ENCODE measurements at places on chromosomes 2 and 18.

DNA sequence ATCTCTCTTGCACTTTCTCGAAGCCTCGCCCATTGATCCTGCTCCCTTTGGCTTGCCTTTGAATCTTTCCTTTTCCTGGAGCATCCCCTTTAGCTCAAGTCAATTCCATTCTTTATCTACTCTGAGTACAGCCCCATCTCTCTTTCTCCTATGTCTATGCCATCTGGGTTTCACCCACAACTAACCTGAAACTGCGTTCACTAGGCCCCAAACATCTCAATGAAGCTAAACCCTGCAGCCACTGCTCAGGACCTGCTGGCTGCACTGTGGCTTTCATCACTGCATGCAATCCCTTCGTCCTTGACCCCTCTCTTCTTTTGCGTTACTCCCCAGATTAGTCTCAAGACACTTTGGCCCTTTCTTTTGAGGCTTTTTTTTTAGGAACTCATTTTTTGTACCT, 81.6 kb upstream of the CYRIA start:
- DNase-seq, result no peak

DNA sequence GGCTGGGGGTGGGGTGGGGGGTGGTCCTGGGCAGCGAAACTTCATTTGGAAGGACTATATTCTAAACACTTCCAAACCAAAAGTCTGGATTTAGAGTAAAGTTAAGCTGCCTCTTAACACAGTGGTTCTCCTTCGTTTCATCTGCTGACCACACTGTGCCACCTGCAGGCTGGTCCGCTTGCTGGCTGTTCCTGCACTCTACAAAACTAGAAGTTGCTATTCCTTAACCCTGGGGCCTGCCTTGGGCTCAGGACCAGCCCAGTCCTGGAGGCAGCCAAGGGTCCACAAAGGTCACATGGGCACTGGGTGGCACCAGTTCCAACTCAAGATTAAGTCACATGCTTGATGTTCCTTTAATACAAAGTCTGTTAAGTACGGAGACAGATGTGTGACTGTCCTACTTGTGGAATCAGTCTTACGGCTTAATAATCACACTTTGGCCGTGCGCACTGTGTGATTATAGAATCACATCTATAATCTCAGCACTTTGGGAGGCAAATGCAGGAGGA, 195.4 kb downstream of the FAM210A start:
- DNase-seq, result peak; percentile 35

GRCh38 chr2:85861650-85862049, 27.1 kb downstream of the ST3GAL5 start:
- DNase-seq, result no peak

DNA sequence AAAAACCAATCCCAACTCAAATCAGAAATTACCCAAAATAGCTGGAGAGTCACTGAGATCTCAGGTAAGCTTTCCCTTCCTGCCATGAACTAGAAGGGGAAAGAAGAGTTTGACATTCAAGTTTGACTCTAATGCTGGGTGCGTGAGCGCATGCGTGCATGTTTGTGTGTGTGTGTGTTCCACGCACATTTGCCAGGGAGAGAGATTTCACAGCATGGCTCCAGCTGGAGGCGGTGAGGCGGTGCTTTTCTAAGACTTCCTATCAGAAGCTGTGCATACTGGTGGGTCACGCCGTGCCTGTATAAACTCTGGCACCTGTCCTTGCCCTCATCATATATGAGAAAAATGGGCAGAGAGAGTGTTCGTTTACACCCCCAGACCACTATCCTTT, 116.2 kb downstream of the MSH2 start:
- DNase-seq, result no peak

GRCh38 chr2:68483011-68483410, 15.6 kb downstream of the APLF start:
- DNase-seq, result no peak

DNA sequence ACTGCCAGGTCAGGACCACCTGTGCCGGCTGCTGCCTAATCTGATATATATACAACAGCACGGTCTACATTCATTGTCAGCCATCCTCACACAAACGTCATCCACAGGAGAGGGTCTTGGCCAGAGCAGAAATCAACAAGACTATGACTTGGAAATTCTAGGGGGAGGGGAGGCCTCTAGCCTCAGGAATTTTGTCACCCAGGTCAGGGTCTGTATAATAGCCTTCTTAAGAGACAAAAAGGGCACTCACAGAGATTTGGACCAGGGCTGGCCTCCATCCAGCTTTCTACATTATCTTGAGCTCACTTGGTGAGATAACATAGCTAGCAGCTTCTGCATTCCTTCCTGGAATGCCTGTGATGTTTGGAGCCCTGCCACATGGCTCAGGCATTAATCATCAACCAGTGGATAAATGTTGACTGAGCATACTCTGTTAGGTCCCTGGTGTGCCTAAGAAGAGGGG, 50.4 kb upstream of the CTIF start:
- DNase-seq, result peak; percentile 95

GRCh38 chr2:134389381-134389780, 135.5 kb downstream of the MGAT5 start:
- no peak for DNase-seq

DNA sequence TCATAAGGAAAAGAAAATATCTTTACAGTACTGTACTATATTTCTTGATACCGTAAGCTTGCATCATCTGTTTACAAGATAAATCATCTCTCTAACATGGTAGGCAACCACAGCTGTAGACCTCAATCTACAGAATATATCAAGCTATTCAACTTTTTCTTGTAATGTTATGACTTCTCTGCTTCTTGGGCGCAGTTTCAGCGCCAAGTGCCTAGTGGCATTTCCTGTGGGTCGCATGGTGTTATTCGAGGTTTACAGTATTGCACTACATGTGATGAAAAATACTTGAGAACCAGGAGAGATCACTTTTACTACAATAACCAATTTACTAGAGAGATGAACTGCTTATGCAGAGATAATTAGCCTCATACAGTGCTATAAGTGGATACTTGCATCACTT, 34.0 kb upstream of the SESTD1 start:
- DNase-seq, result no peak

DNA sequence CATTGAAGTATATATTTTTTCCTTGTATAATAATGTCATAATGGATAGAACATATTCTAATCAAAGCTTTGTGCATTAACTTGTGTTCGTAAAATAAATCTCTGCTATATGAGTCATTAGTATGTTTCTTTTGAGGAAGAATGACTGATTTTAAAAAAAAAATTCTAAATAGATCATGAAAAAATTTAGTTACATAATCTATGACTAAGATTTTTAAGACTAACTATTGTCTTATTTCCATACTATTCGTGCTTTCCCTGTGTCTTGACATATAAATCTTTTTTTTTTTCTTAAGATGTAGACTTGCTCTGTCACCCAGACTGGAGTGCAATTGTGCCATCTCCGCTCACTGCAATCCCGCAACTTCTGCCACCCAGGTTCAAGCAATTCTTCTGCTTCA, 226.1 kb downstream of the DSEL start:
- DNase-seq, result no peak

DNA sequence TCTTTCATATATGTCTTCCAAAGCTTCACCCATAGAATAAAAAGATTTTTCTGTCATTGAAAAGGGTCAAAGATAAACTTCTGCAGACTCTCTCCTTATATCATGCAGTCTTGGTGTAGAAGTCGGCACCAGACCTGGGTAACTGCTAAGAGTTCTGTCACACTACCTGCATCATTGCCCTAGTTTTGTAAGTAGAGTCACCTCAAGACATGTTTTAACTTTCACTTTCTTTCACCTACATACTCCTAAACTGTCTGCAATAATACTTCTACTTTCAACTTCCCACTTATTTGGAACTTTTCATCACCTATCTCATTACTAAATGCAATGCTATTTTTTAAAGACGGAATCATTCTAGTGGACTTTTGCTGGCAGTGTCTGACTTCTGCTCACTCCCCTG, 475.6 kb upstream of the VRK2 start:
- no peak for DNase-seq

DNA sequence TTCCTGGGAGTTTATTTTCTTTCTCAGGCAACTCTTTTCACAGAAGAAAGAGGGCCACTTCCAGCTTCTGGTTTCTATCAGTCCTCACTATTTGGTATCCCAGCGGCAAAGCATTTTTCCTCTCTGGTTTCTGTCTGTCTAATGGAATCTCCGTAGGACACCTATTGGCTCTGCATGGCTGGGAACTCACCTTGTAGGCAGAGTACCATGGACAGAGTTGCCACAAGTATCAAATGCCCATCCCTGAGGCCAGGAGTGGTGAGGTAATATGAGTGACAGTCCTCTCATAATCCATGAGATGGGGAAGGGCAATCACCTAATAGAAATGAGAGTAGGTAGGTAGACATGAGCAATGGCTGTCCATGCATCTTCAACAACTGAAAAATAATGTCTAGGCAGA, 369.5 kb upstream of the PIK3C3 start:
- DNase-seq, result no peak

- peak; percentile 15 for DNase-seq
These were observed 72.1 kb upstream of the CAB39 start for GRCh38 chr2:230640540-230641011.

GRCh38 chr18:5542515-5543035, 1.2 kb downstream of the EPB41L3 start:
- DNase-seq, result no peak

GRCh38 chr2:170930131-170930990, 1.3 kb downstream of the GORASP2 start:
- DNase-seq, result peak; percentile 22

- DNase-seq, result no peak
These were observed 28.4 kb upstream of the MGAT4A start for GRCh38 chr2:98759338-98759737.

DNA sequence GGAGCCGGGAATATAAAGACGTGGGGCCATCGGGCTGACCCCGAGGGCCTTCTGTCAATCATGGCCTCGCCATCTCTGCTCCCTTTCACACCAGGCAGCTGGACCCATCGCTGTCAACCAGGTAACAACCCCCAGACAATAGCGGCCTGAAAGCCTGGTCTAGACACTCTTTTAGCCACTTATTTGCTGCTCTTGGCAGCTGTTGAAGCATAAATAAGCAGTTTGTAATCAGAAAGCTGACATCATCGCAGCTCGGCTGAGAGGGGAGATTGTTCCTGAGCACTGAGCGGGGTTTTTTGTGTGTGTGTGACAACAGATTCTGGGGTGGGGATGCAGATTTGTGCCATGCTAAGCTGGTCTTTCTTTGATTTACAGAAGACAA, 423.6 kb upstream of the POU3F3 start:
- no peak for DNase-seq

GRCh38 chr2:121362774-121363173, 77.8 kb upstream of the TFCP2L1 start:
- no peak for DNase-seq

DNA sequence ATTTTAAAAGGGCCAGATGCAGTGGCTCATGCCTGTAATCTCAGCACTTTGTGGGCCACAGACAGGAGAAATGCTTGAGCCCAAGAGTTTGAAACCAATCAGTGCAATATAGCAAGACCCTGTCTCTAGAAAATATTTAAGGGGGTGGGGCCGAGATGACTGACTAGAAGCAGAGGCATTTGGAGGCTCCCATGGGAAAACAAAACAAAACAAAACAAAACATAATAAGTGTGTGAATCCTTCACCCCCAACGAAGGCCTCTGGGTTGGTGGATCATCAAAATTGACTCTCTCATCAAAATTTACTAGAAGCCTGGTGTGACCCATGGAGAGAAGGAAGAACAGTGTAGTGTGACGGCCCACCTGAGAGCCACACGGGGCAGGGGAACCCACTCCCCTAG, 560.9 kb downstream of the LRP1B start:
- no peak for DNase-seq

DNA sequence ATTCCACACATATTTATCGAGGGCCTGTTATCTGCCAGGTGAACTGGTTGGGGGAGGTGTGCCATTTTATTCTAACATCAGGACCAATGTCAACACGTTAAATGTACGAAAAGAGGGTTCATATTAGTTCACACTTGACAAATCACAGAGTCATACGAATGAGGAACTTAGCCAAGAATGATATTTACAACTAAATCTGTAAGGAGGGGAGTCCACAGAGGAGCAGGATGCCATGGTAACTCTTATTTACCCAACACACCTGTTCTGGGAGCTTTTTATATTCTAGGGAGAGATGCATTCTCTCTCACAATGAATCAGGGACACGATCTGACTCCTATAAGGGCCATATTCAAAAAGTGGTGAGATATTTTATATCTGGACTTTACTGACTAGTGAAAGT, 144.1 kb downstream of the CDC42EP3 start:
- no peak for DNase-seq

DNA sequence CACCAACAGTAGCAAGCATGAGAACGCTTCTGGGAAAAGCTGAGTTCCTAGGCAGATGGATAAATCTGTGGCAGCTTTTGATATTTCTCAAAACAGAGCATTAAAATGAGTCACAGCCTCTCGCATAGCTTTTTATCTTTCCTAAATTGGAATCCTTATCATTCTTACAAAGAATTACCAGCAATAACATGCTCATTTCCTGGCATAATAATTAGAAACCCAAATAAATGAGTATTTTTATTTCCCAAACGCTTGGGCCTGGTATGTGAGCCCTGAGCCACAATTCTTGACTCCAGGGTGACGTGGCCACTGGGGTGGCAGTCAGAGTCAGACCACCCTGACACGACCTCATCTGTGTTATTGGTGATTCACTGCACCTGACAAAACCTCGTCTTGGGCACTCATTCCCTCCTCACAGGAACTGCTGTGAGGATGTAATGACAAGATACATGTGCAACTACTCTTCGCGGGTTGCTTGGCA, 210.7 kb downstream of the ARL4C start:
- DNase-seq, result peak; percentile 55

GRCh38 chr2:241859436-241860183, 916 bp upstream of the PDCD1 start:
- DNase-seq, result peak; percentile 67

- DNase-seq, result no peak
These were observed 38.7 kb downstream of the PSD4 start for GRCh38 chr2:113212245-113213060.

DNA sequence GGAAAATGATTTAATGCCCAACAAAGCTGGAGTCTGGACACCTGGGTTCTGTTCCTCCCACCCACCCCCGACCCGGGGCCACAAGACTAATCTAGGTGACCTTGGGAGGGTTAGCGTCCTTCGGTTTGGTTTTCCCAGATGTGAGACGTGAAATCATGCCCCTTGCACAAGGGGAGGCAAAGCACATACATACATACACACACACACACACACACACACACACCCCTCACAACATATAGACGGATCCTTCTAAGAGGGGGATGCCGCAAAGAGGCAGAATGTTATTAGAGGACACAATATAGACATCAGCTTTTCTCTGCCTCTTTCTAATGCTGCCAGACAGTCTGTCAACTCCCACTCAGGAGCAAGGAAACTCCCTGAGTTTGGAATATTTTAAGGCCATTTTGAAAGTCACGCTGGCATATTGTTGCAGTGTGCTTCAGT, 616 bp upstream of the RBMS1 start:
- no peak for DNase-seq

- DNase-seq, result no peak
These were observed 51.1 kb upstream of the EPC2 start for GRCh38 chr2:148593421-148593820.
